Activated CD4-positive, alpha-beta T cell treated with anti-CD3 and anti-CD28 coated beads, Interleukin-2, amount 10 ng/mL, durations not matched to agents 7 days and 5 days (primary cell): ENCODE measurements at places on chromosomes 3 and 15. TPM values are rescaled to one million over a fixed set of nuclear protein-coding genes. Genes with fewer than 3 reads are reported as not detected.

- DNase-seq: no peak
These were observed 218.1 kb downstream of the LRTM1 start for GRCh38 chr3:54709785-54710184.

GRCh38 chr15:101617390-101617965 is 34.7 kb downstream of the TM2D3 start:
- DNase-seq: no peak

The GATA2 gene
- total RNA-seq: not detected

The C3orf85 gene
- not detected for total RNA-seq

DNA sequence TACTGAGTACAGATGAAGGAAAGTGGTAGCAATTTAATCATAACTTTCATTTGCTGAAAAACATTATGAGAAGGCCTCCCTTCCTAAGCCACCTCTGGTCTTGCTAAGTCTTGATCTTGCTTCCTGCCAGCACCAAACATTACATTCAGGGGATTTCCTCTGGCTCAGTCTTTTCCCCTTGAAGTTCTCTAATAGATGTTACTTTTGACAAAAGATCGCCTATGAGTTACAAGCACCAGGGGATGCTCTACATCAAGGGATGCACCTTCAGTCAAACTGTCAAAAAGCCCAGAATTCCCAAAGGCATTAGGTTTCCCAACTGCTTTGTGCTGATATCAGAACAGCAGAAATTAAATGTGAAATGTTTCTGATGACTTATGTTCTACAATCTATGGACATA is 47.3 kb downstream of the AQP9 start:
- DNase-seq: no peak
